ENCODE measurements at places on chromosomes 6 and 20.

DNA sequence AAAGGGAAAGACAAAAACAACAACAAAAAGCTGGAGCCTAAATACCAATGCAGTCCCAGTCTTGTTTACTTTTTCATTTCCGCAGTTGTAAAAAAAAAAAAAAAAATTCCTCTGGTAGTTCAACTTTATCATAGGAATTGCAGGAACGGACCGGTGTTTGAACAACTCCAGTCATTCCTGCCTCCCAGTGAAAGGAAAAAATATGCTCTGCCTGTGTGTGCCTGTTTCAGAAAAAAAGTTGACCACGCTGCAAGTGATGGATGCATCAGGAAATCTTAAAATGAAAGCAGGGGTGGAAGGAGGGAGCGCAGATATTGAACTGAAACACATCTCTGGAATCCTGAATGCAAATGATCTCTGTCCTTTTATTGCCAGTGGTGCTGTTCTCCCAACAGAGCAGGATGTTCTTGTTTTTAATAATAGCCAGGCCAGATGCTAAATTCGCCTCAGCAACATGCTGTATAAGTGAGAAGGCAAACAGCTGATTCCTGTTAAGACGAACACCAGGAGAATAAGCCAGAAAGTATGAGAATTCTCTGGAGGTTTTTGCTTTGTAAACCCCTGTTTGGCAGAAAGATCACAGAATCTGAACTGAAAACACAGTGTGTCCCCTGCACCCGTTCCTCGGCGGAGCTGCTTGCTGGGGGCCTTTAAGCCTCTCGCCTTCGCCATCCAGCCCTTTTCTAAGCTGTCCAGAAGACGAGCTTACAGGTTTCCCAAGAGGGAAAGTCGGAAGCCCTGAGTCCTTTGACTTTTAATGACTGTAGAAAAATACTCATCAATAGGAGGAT lies 178.4 kb upstream of the SUPT3H start:
- no peak for DNase-seq

DNA sequence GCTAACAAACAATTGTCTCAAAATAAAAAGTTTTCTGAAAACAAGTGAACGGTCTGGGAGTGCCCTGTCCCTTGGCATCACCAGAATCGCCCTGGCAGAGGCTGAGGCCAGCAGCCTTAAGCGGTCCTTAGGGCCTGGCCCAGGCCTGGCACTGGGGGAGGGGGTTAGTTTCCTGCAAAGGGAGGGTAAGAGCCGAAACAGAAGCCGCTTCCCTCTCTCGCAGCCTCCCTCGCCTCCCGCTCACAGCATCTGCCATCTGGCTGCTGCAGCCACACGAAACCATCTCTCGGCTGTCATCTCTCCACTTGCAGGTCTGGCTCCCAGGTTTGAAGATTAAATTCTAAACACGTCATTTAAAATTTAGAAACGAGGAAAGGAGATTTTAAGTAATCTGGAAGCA lies 31.5 kb downstream of the PMEPA1 start:
- no peak for DNase-seq

GRCh38 chr6:113672491-113673149 lies 184.5 kb upstream of the MARCKS start:
- no peak for DNase-seq

- no peak for DNase-seq
Measured at GRCh38 chr6:148324297-148324985, 18.2 kb upstream of the SASH1 start.

GRCh38 chr6:163780994-163781393 lies 366.5 kb downstream of the QKI start:
- DNase-seq, result no peak

- DNase-seq, result no peak
Measured at GRCh38 chr6:137709424-137710236, 157.4 kb upstream of the TNFAIP3 start.

DNA sequence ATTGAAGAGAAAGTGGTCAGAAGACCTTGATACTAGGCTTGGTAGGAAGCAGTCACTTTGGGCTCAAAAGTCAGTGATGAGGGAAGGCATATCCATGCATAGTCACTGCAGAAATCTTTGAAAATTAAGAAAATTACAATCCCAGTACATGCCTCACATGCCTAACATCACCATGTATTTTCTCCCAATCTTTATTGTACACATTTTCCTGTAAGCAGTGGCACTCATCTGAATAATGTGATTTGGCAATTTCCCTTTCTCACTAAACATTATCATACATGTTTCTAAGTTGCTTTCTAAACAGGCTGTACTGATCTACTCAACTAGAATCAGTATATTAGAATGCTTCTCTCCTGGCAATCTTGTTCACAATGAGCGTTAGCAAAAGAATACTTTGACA lies 280.7 kb upstream of the SUPT3H start:
- DNase-seq, result no peak

DNA sequence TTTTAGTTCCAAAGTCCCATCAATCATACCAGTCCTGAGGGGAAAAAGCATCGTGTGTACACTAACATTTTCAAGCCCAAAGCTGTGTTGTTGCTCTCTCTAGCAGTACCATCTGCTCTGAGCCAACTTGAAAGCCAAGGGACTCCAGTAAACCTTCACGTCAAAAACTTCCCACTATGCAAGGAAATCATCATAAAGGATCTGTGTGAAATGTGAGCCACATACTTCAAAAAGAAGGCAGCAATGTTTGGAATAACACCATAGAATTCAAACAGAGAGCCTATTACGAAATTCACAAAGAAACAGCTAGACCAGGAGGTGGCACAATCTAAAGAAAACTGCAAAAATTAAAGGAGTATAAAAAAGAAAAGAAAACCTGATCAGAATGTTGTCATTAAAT lies 399.8 kb upstream of the EPHA7 start:
- DNase-seq, result no peak

- DNase-seq, result no peak
Measured at GRCh38 chr6:131433927-131434326, 139.1 kb upstream of the ARG1 start.

Data from activated T-helper 1 cell treated with Interleukin-2 at 50 U/mL for 16 hours (primary cell).